ENCODE measurements at places on chromosomes 5 and 9. TPM values are rescaled to one million over a fixed set of nuclear protein-coding genes. Genes with fewer than 3 reads are reported as not detected.

MAP3K1 gene
- 22.9 TPM for total RNA-seq

DNA sequence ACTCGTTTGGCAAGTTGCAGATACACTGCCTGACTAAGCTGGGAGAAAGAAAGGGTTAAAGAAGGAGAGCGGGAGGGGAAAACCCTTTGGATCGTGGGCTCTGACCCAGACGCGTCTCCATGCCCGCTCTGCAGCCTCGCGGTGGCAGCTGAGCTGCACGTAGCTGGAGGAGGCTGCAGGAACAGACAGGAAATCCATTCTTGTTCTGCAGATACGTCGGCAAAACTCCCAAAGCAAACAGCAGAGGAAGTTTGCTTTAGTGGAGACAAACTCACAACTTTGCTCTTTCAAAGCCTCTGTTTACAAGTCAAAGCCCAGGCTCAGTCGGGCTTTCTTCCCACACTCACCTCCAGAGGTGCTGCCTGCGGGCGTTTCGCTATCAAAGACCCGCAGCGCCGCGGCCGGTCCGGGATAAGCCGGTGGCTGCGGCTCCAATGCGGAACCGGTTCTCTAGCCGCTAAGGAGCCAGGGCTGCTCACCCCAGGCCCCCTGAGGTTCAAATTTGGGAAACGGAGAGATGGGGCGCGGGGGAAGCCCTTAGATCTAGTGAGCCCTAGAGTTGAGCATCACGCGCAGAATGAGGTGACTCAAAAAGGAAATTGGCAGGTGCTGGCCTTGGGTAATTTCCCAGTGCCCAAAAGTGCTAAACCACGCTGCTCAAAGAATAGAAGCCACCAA, 60.7 kb downstream of the MAT2B start:
- peaks cover 59% of the 10 kb centered on the region for H3K27me3 ChIP-seq
- peak; percentile 60 for DNase-seq
- H3K27ac ChIP-seq = no peak overlapping the region

DNA sequence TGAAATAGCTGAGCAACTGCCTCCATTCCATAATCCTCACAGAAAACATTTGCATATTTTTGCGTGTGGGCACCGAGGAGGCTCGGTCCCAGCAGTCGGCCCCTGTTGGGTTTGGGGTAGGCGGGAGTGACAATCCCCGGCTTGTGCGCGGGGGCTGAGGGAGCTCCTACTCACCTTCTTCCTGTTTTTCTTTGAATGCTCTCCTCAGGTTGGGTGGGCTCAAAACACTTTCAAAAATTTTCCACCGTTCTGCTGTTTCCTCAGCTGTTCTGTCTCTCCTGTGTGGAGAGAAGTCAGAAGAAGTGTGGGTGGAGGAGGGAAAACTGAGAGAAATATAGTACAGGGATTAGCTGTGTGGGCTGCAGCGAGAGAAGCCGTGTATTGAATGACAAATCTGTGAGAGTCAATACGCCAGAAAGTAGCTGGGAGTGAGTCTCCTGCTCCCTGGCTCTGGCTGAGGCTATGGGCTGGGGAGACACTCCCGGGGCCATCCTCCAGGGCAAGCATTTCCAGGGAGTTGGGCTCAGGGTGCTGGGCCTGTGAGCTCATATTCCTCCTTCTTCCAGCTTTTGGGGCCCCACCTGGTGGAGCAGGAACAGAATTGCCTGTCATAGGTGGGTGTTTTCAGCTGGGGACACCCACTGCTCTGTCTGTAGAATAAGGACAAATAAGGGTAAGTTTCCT, 84.7 kb downstream of the CMYA5 start:
- H3K4me3 ChIP-seq = no peak overlapping the region
- H3K4me1 ChIP-seq = peaks cover 13% of the 10 kb centered on the region
- DNase-seq = peak; percentile 15
- H3K36me3 ChIP-seq = no peaks in the 10 kb centered on the region
- no peaks in the 10 kb centered on the region for H3K27me3 ChIP-seq
- peak overlapping the region; percentile 13 for H3K27ac ChIP-seq

DNA sequence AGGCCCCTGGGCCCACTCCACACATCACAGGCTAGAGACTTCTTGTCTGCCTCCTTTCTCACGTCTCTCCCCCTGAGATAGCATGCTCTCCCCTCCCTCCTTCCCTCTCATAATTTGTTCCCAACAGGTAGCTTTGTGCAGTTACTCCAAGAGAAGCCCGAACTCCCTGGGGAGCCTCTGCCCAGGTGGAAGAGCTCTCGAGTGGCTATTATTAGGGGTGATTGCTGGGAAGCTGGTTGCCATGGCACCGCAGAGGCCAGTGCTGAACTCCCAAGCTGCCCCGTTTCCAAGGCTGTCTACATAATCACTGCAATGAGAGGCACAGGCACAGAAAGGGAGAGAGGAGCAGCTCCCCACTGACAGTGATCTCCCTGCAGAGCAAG, 104.7 kb upstream of the GPR151 start:
- no peak for DNase-seq
- H3K4me1 ChIP-seq = no peaks in the 10 kb centered on the region
- no peak overlapping the region for H3K4me3 ChIP-seq
- peaks cover 3% of the 10 kb centered on the region for H3K27me3 ChIP-seq
- no peaks in the 10 kb centered on the region for H3K36me3 ChIP-seq
- H3K27ac ChIP-seq = no peak overlapping the region

GRCh38 chr5:99129768-99130501, 201.1 kb upstream of the CHD1 start:
- H3K27me3 ChIP-seq = peaks cover 2% of the 10 kb centered on the region
- H3K4me1 ChIP-seq = no peaks in the 10 kb centered on the region
- H3K27ac ChIP-seq = no peak overlapping the region
- no peak for DNase-seq
- no peak overlapping the region for H3K4me3 ChIP-seq

- peak overlapping the region; percentile 49 for H3K4me3 ChIP-seq
- H3K27me3 ChIP-seq = peaks cover 4% of the 10 kb centered on the region
- no peak for DNase-seq
- H3K4me1 ChIP-seq = peaks cover 43% of the 10 kb centered on the region
- H3K27ac ChIP-seq = peak overlapping the region; percentile 13
Observed at GRCh38 chr5:168853972-168854371, 274.8 kb upstream of the PANK3 start.

DNA sequence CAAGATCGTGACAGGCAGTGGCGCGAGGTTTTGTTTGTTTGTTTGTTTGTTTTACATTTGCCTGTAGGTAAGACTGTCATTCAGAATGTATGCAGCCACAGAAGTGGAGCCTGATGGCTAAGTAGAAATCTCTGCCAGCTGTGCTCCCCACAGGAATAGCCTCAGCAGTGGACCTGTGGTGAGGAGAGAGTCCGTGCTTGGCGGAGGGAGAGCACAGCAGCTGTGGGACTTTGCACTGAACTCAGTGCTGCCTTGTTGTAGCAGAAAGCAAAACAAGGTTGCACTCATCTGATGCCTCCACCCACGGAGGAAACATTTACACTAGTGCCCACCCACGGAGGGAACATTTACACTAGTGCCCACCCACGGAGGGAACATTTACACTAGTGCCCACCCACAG, 4.4 kb upstream of the ZNF782 start:
- H3K27me3 ChIP-seq = peaks cover 11% of the 10 kb centered on the region
- no peak for DNase-seq
- no peak overlapping the region for H3K27ac ChIP-seq
- peaks cover 21% of the 10 kb centered on the region for H3K4me1 ChIP-seq
- H3K36me3 ChIP-seq = peaks cover 2% of the 10 kb centered on the region
- H3K4me3 ChIP-seq = no peak overlapping the region

DNA sequence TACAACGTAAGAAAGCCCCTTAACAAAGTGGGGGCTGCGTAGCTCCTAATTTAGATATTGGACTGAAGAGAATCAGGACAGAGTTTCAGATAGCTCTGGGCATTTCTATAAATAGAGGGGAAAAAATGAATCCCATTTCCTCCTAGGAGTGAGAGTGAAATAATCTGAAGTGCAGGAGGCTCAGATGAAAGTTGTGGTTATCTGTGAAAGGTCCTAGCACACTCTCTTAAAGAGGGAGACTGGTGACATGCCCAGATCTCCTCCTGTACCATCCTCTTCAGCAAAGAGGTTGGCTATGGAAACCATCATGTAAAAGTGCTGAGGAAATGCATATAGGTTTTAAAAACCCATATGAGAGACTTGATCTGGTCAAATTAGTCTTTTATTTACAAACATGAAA, 143.4 kb downstream of the GABRB2 start:
- H3K27me3 ChIP-seq = peaks cover 2% of the 10 kb centered on the region
- DNase-seq = no peak
- no peaks in the 10 kb centered on the region for H3K36me3 ChIP-seq
- H3K4me3 ChIP-seq = no peak overlapping the region

NTNG2 gene
- total RNA-seq = 1.8 TPM

DNA sequence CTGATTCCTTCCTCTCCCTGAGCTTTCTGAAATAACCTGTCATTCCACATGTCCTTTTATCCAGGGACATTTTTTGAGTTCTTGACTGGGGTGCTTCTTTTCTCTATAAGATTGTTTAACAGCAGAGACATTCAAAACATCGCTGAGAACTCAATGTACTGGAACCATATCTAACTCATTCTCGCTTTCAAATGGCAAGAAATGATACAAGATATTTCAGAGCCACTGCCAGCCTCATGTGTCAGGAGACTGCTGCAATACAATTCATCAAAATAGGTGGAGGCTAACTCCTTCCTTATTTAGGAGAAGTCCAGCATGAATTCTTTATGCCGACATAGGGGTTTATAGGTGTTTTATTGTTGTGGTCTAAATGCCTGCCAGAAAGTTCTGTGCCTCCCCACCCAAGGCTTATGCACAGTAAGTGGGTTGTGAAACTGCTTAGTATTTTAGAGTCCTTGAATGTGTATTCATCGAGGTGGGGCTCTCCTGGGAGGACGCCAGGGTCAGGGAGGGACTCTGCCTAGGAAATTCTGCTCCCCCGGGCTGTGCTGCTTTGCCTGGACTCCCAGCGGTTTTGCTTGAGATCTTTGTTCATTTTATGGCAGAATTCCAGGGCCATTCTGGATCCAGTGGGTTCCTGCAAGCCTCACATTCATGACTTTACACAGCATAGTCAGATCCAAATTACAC, 53.9 kb downstream of the ZNF474 start:
- H3K4me1 ChIP-seq = peaks cover 22% of the 10 kb centered on the region
- no peak overlapping the region for H3K4me3 ChIP-seq
- H3K27ac ChIP-seq = no peak overlapping the region
- DNase-seq = no peak

Data from activated CD4-positive, alpha-beta T cell treated with anti-CD3 and anti-CD28 coated beads for 36 hours (primary cell).